ENCODE measurements at places on chromosomes 16 and 17. TPM values are rescaled to one million over a fixed set of nuclear protein-coding genes. Genes with fewer than 3 reads are reported as not detected.

DNA sequence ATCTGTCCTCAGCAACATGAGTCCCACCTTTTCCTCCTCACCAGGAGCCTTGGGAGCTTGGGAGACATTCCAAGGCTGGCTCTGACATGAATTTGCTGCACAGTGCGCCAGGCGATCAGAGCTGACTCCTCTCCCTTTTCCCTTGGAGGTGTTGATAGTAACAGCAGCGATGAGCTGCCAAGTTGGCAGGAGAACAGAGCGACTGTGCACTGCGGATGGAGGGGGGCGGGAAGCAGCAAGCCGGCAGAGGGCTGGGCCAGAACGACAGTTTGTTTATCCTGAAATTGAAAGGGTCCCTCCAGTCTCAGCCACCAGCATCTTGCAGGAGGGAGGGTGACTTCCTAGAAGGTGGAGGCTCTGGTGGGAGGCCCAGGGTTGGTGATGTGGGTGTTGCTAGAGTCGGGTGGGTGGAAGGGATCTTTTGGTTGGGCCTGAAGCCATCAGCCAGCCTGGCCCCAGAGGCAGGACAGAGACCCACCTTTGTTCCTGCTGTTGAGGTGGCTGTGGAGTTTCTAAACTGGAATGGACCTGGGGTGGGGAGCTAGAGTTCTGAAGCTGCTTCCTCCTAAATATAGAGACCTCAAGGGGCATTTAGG, 22.5 kb upstream of the DYNLL2 start:
- H3K27ac ChIP-seq = no peak overlapping the region
- no peaks in the 10 kb centered on the region for H3K4me1 ChIP-seq
- peak; percentile 3 for DNase-seq
- H3K4me3 ChIP-seq = no peak overlapping the region
- H3K36me3 ChIP-seq = no peaks in the 10 kb centered on the region

DNA sequence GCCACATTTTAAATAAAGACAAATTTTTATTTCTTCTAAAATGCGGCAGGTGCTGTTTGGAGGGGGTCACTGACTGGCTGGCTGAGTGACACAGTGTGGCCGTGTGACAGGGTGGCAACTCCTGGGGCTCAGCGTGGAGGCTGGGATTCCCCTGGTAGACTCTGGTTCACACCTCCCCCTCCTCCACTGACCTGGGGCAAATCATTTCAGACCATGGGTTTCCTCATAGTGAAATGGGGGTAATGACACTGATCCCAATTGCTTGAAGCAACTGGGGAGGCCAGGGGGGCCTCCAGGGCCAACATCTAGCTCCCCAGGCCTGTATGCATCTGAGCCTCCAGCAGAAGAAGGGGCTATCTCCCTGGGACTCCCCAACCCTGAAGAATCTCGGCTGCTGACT, 6.6 kb downstream of the HSD11B2 start:
- DNase-seq = no peak
- peaks cover 9% of the 10 kb centered on the region for H3K36me3 ChIP-seq
- H3K27ac ChIP-seq = no peak overlapping the region
- H3K4me1 ChIP-seq = peaks cover 18% of the 10 kb centered on the region
- no peak overlapping the region for H3K4me3 ChIP-seq
- no peaks in the 10 kb centered on the region for H3K27me3 ChIP-seq

- H3K4me1 ChIP-seq = peaks cover 35% of the 10 kb centered on the region
- H3K27ac ChIP-seq = no peak overlapping the region
- H3K36me3 ChIP-seq = no peaks in the 10 kb centered on the region
These were observed 174.2 kb downstream of the SEC14L1 start for GRCh38 chr17:77315010-77315409.

DNA sequence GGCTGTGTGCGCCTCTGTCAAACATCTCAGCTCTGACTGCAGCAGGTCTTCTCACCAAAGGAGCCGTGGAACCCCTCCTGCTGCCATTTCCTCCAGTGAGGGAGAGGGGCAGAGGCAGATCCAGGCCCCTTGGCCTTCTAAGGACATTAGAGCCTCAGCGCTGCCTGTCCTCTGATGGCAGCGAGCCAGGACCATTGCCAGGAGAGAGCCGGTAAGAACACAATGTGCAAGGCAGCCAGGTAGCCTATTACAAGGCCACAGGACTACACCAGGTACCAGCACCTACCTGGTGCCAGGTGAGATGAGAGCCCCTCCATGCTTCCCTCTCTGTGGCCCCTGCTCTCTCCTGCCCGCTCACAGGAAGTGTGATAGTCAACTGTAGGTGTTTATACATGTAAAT, 11.0 kb downstream of the LRRC75A start:
- no peak overlapping the region for H3K4me3 ChIP-seq
- peak; percentile 61 for DNase-seq
- peaks cover 9% of the 10 kb centered on the region for H3K4me1 ChIP-seq
- H3K36me3 ChIP-seq = no peaks in the 10 kb centered on the region

DNA sequence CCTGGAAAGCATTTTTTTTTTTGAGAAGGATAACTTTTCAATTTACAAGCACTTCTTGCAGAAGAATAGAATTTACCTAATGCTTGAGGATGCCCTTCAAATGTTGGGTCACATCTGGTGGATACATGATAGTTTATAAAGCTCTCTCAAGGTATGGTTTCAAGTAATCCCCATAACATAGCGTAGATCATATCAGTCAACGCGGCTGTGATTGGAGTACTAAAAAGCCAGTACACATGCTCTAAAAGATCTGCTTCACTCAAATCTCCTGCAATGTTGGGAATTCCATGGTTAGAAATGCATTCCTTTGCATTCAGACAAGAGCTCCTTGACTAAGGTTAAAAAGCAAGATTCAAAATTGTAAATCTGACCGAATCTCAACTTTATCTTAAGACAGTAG, 3.9 kb upstream of the KCNJ16 start:
- no peaks in the 10 kb centered on the region for H3K36me3 ChIP-seq
- no peak for DNase-seq
- H3K27me3 ChIP-seq = no peaks in the 10 kb centered on the region

- no peaks in the 10 kb centered on the region for H3K36me3 ChIP-seq
- no peak overlapping the region for H3K4me3 ChIP-seq
- H3K4me1 ChIP-seq = no peaks in the 10 kb centered on the region
- no peak for DNase-seq
- no peak overlapping the region for H3K27ac ChIP-seq
These were observed 10.9 kb upstream of the KRTAP17-1 start for GRCh38 chr17:41326173-41327145.

- peak; percentile 88 for DNase-seq
- H3K36me3 ChIP-seq = no peaks in the 10 kb centered on the region
- no peak overlapping the region for H3K4me3 ChIP-seq
- peaks cover 33% of the 10 kb centered on the region for H3K4me1 ChIP-seq
These were observed 46.9 kb upstream of the BAHCC1 start for GRCh38 chr17:81348097-81349055.

DNA sequence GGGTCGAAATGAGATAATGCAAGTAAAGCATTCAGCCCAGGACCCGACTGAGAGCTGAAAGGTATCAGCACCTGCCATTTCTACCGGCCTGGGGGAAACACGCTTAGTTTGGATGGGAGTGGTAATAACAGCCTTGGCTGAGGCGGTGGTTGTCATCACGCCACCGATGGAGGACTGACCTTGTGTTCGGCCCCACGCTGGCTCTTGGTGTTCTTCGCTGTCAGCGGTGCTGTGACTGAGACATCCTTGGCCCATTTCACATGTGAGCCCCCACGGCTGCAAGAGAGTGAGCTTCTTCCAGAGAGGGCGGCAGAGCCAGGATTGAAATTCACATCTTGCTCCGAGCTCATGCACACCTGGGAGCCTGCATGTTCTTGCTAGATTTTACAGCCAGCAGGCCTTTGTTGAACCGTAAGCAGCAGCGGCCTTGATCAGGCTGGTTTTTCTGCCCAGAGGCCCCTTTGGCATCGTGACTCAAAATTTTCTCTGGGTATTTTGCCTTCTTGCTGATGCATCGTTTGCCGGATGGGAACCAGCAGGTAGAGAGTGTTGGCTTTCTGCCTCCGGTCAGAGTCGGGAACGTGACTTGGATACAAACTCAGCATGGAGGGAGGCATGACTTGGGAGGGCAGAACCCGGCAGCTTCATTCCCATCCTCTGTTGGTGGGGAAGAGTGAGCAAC, 341.5 kb downstream of the SNX29 start:
- peaks cover 23% of the 10 kb centered on the region for H3K4me1 ChIP-seq
- H3K4me3 ChIP-seq = no peak overlapping the region
- no peaks in the 10 kb centered on the region for H3K27me3 ChIP-seq
- no peaks in the 10 kb centered on the region for H3K36me3 ChIP-seq

IRX3 gene
- total RNA-seq = 2.6 TPM

SLFN13 gene
- 2.3 TPM for total RNA-seq

CLN3 gene
- total RNA-seq = 29.6 TPM

Measured in body of pancreas (tissue), 4 donors.